ENCODE measurements at places on chromosomes 11 and 22.

DNA sequence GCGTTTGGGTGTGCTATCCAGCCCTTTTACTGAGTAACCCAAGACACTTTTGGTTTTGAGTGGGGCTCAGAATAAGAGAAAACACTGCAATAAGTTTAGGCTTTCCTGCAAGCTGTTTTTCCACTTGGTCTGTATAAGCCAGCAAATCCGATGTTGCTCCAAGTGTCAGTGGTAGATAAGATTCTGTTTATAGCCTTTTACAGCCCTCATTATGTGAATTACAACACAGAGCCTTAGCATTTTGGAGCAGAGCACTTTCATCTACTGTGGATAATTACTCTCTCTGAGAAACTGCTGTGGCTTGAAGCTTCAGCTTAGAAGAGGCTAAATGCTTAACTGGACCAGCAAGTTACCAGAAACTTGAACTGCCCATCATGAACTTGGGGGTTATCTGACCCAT is 601.1 kb downstream of the JRKL start:
- ATAC-seq, result no peak

- ATAC-seq, result no peak
Measured at GRCh38 chr11:70000228-70000627, 77.9 kb upstream of the ANO1 start.

GRCh38 chr11:66595245-66595904 is 2.4 kb downstream of the CCS start:
- no peak for ATAC-seq

DNA sequence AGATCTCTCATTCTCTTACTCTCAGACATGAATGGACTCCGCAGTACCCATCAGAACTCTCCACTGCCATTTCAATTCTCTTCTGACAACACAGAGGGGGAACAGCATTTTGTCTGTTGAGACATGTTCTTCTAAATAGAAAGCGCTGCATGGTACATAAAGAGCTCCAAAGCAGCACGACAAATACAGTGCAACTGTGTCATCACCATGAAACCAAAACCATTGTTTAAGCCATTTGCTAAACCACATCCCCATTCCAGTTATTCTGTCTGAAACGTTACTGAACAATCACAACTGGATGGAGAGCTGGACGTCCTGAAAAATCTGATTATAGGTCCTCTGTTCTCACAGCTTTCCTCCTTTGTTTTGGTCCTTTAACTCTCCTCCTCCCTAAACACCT is 17.9 kb upstream of the TENM4 start:
- no peak for ATAC-seq

- ATAC-seq, result no peak
Measured at GRCh38 chr11:60836866-60837515, 4.9 kb upstream of the CCDC86 start.

- ATAC-seq, result no peak
Measured at GRCh38 chr22:45731041-45731797, 59.6 kb downstream of the ATXN10 start.

DNA sequence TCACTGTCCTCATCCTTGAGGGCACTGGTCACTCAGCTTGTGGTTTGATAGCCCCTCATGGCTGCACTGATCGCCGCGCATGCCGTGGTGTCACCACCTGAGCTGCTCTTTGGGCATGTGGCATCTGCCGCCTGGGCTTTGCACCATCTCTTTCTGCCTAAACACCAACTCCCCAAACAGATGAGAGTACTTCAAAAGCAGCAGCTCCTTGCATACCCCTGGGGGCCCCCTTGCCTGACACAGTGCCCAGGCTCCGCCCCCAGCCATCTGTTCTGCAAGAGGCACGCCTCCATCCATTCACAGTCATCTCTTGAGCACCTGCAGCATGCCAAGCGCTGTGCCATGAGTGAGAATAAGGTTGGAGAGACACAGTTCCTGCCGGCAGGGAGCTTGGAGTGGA is 104.5 kb upstream of the B3GAT1 start:
- no peak for ATAC-seq

- no peak for ATAC-seq
Measured at GRCh38 chr11:69419662-69420395, 61.6 kb upstream of the LINC01488 start.

GRCh38 chr11:122862091-122862490 is 20.5 kb upstream of the JHY start:
- no peak for ATAC-seq

DNA sequence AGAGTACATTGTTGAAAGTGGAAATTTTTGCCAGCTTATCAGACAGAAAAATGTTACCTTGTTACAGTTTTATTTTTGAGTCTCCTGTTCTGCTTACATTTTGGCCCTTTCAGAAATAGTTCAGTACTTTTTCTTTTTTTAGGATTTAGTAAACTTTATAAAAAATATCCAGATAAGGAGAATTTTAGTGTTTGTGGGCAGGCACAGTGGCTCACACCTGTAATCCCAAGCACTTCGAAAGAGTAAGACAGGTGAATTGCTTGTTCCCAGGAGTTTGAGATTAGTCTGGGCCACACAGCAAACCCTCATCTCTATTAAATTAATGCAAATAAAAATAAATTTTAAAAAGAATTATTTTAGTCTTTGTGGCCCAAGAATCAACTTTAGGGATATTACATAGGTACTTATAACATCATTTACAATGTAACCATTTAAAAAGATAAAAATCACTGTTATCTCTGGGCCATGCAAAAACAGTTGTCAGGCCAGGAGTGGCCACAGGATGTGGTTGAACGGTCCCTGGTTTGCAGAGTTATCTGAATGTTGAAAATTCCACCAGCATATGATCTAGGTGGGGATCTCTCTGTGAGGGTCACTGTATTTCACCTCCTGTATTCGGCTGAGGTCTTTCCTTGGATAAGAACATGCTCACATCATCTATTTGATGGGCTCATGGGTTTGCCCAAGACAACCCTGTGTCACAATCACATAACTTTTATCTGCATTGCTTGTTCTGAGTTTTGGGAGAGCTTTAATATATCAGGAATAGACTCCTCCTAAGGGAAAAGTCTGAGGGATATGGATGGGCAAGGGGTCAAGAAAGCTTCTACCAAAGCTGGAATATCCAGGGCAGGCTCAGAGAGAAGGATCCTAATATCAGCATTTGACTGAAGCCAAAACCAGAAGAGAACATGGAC is 91.5 kb downstream of the GGTLC2 start:
- no peak for ATAC-seq

DNA sequence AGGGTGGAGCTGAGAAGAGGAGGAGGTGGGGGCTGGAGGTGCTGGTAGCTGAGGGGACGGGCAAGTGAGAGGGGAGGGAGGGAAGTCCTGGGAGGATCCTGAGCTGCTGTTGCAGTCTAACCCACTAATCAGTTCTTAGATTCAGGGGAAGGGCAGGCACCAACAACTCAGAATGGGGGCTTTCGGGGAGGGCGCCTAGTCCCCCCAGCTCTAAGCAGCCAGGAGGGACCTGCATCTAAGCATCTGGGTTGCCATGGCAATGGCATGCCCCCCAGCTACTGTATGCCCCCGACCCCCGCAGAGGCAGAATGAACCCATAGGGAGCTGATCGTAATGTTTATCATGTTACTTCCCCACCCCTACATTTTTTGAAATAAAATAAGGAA is 24.4 kb downstream of the FADS3 start:
- ATAC-seq, result no peak

DNA sequence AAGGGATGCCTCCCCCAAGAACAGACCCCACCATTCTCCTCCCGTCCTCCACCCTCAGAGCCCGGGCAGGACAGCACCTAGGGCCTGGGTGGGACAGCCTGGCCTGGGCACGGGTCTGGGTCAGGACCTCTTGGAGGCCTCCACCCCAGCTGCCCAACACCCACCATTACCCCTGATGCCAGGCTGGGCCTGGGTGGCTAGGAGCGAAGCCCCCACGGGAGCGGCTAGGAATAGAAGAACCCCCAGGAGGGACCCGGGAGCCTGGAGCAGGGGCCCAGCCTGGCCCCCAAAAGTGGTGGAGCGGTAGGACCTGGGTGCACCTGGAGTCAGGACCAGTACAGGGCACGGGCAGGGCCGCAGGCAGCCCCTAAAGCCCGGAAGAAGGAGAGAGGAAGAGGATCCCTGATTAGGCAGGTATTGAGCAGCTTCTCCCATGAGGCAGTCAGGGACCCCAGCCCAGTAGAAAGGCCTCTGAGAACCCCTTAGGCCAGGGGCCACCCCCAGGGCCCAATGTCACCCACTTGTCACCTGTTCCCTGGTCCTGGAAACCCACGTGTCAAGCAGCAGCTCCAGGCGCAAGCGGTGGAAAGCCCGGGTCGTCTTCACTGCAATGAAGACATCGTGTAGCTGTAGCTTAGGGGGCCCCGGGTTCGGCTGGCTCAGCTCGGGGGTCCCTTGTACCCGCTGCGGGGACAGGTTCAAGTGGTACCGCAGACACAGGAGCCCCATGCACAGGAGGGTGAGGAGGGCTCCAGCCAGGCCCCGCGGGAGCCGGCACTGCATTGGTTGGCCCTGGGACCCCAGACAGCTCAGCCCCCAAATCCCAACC is 575 bp downstream of the MFNG start:
- ATAC-seq, result no peak

DNA sequence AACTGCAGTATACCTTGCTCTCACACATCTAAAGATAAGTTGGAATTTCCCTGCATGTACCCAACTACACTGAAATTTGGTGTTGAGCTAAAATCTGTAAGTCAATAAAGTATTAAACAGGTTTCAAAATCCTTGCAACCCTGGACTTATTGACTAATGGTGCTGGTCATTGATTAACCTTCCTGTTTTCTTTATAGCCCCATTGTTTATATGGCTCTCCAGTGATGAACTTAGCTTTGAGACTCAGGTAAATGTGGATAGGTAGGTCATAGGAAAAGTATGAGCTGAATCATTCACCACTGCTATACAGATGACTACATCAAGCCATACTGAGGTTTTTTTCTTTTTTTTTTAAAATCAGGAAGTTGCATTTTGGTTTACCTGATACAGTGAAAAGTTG is 132.7 kb downstream of the FAT3 start:
- ATAC-seq, result no peak

- ATAC-seq, result no peak
Measured at GRCh38 chr11:76322540-76322939, 58.4 kb downstream of the THAP12 start.
